ENCODE measurements at places on chromosomes 5 and 9. TPM values are rescaled to one million over a fixed set of nuclear protein-coding genes. Genes with fewer than 3 reads are reported as not detected.

TMC1 gene
- 1.1 TPM for polyA plus RNA-seq

IL7R gene
- 2.0 TPM for polyA plus RNA-seq

SRA1 gene
- 20.5 TPM for polyA plus RNA-seq

ACTL7A gene
- polyA plus RNA-seq, result not detected

INSL6 gene
- 0.58 TPM for polyA plus RNA-seq

CDO1 gene
- 15.4 TPM for polyA plus RNA-seq

PRDM9 gene
- not detected for polyA plus RNA-seq

SOHLH1 gene
- 0.13 TPM for polyA plus RNA-seq

GABRP gene
- polyA plus RNA-seq, result 0.67 TPM

CNTFR gene
- polyA plus RNA-seq, result 53.8 TPM

NR2F1 gene
- 3.9 TPM for polyA plus RNA-seq

TGFBI gene
- polyA plus RNA-seq, result 148 TPM

WDR55 gene
- polyA plus RNA-seq, result 14.3 TPM

CSF2 gene
- polyA plus RNA-seq, result not detected

KIF24 gene
- 17.2 TPM for polyA plus RNA-seq

PCDHB7 gene
- polyA plus RNA-seq, result 3.2 TPM

RNF224 gene
- 2.1 TPM for polyA plus RNA-seq

KIF27 gene
- 7.3 TPM for polyA plus RNA-seq

IFNE gene
- not detected for polyA plus RNA-seq

FAM114A2 gene
- 16.0 TPM for polyA plus RNA-seq

GARIN3 gene
- not detected for polyA plus RNA-seq

ZCCHC7 gene
- 11.0 TPM for polyA plus RNA-seq

RELL2 gene
- polyA plus RNA-seq, result 0.12 TPM

DOCK2 gene
- polyA plus RNA-seq, result 5.0 TPM
